ENCODE measurements at places on chromosomes 12 and 14.

DNA sequence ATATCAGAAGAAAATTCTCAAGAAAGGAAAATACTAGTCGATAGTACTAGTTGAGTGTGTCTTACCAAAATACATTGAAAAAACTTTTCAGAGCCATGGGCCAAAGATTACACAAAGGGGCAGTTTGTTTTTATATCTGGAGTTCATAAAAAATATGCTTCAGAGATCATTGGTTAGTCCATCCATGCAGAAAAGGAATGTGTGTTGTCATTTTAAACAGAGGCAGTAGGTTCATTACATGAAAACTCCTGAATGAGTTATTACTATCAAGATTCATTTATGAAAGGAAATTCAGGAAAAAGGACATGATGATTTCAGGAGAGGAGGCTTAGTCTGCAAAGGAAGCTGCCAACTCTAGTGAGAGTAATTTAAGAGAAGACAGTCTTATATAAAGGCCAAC lies 354.8 kb downstream of the AEBP2 start:
- no peak for DNase-seq

- no peak for DNase-seq
Measured at GRCh38 chr14:36214476-36215216, 38.1 kb upstream of the PTCSC3 start.

GRCh38 chr12:39443081-39443928 lies at the start of gene KIF21A:
TSS of gene KIF21A (minus strand) at chr12:39443120. CDS start at chr12:39442970, 150 bp downstream.
- DNase-seq: peak; percentile 78

DNA sequence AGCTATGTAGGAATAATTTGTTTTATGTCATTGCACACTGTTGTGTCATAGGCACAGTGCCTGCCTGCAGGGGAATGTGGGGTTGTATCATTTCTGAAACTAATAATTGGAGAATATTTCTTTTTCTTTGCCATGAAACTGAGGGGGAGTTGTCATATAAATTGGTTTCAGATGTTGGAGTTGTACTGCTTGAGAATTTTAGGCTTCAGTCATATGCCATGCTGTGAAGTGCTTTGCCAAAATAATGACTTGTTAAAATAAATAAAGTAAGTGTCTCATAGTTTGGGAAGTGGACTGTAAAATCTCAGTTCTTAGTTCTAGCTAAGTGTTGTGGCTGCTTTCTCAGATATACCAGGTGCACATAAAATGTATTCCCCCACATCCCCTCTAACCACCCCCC lies 116.8 kb downstream of the DAAM1 start:
- DNase-seq: no peak

DNA sequence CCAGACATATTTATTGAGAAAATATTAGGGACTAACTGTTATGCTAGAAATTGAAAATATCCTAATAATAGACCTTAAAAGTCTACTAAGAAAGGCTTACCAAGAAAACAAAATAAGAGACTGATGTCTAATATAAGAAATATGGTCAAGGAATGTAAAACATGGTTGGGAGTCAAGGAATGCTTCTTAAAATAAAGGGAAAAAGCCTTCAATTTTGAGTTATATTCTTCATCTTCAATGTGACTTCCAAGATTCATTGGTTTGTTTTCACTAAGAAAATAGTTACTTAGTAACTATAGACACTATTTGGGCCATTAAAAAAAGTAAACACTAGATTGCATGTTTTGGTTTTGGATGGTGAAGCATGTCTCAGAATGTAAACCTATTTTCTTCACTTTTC lies 88.1 kb upstream of the ETV6 start:
- DNase-seq: no peak

GRCh38 chr12:25186788-25187402 lies 8.1 kb downstream of the DNAI7 start:
- DNase-seq: no peak

- DNase-seq: no peak
Measured at GRCh38 chr14:77498120-77498979, at the start of gene ISM2. TSS of gene ISM2 (minus strand) at chr14:77498816. CDS start at chr14:77498793, 23 bp downstream.

DNA sequence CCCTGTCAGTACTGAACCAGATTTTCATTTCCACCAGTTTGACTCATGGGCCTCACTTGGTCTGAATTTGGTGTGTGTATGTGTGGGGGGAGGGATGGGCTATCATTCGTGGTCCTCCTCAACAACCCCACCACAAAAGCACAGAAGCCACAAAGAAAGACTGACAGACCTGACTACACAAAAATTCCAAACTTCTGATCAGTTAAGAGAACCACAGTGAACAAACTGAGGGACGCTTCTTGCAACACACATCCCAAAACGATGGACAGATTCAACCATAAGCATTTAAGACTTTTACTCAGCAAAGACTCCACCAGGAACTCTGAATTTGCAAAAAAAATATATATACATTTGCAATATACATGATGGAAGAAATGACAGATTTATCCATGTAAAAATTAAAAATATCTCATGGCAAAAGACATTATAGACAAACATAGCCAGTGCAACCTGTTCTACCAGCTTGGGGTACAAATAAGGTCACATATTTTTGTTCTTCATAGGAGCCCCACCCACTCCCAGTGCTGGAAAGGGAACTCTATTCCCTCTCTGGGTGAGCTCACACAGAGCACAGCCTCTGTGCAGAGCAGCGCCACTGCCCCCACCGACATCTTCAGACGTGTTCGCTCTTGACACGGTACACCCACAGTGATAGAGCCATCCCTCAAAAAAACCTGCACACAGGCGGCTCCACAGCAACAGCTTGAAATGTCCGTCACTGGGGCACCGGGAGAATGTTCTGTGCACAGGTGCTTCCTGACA lies 49.7 kb downstream of the JAG2 start:
- DNase-seq: no peak

- no peak for DNase-seq
Measured at GRCh38 chr14:58865514-58866281, 227.9 kb downstream of the DACT1 start.

DNA sequence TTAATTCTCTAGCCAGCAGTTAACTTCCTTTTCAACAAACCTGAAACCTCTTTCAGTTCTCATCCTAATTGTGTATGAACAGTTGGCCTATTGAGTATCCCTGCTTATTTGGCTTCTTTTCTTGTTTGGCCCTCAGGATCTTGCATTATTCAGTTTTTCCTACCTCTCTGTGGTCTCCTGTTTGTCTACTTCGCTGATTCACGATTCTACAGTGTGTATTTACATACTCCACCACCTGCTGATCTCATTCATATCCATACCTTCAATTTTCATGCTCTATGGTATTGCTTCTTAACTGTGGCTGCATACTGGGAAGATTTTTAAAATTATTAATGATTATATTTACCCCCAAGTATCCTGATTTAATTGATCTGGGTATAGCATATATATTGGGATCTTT lies 56.4 kb downstream of the RASSF9 start:
- no peak for DNase-seq

DNA sequence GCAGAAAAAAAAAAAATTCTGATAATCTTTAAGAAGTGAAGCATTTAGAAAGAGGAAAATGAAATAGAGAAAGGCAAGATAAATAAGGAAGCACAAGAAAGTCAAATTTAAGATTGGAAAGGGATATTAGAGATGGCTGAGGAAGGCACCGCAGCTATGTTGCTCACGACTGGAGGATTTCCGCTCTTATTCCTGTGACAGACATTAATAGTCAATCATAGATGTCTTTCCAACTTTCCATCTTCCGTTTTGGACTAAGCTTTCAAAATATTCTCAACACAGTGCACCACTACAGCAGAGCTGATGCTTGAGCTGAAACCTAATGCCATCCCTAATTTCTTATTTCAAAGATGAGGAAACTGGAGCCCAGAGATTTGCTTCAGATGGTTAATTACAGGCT lies 290.6 kb downstream of the FOXN3 start:
- no peak for DNase-seq

- DNase-seq: no peak
Measured at GRCh38 chr14:98345161-98345560, 926.8 kb downstream of the BCL11B start.

DNA sequence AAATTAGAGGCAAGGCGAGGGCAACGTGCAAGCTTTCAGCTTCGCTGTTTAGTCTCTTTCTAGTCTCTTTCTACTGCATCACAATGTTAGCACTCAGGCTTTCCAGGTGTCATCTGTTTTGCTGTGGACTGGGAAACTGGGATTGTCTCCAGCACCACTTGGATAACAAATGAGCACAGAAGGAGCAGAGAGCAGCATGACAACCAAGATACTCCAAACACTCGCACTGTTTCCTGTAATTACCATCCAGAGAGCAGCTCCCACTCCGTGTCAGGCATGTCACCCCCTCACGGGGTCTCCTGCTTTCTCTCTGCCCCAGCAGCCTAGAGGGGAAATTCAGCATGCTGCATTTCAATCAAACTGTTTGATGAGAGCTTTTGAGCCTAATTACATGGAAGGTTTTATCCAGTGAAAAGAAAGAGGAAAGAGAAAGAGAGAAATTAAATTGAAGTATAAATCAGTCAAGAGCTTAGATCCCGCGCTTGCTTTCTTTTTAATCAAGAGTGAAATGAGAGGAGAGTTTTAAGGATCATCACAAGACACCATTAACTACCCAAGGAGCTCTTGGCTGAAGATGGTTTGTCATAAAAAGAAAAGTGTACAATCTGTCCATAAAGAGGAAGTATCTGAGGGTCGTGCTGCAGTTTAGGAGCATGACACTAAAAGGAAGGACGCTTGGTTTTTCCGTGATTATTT lies 917.7 kb downstream of the DIO2 start:
- DNase-seq: no peak

DNA sequence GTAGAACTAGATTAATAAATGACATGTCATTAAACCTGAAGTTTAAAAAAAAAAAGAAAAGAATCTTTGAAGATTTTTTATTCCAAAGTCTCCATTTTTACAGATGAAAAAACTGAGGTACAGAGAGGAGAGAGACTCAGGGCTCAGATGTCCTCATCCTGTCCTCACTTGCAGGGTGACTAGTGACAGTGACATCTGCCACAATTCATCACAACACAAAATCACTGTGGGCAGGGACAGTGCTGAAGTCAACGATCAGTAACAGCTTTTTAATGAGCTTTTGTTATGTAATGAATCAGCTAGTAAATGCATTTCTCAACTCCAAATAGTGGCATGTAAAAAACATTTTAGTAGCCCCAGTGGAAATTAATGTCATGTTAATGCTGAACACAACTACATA lies 138.5 kb downstream of the NTF3 start:
- DNase-seq: no peak

DNA sequence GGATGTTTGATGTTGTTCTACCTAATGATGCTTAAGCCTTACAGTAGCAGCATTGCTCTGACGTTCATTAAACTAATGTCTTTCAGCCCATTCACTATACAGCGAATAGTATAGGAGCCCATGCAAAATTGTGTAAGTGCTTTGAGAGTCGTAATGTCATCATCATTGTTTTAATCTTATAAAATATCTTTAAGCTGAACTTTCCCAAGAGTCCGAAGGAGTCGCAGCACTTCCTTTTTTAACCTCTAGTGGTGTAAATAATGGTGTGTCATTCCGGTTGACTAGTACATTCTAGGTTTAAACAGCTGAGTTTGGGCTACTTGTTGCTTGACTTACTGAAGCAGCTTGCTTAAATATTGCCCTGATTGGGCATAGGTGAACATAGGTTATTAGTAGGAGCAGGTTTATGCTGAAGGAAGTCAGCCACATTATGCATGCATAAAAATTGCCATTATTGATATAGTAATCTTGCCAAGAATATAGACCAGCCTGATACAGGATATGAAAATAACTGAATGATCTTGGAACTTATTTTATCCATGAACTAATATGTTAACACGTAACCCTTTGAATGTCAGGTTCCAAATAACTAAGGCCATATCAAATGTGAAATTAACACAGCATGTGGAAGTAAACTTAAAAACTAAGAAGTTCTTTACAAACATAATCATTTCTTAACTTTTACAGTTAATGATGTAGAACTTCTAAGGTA lies 2.6 kb downstream of the WNK1 start:
- DNase-seq: no peak

- no peak for DNase-seq
Measured at GRCh38 chr12:55642267-55642666, 5.6 kb downstream of the OR10P1 start.

- no peak for DNase-seq
Measured at GRCh38 chr12:1457901-1458300, 136.5 kb downstream of the FBXL14 start.

GRCh38 chr12:5592310-5592709 lies 160.4 kb downstream of the NTF3 start:
- DNase-seq: no peak

DNA sequence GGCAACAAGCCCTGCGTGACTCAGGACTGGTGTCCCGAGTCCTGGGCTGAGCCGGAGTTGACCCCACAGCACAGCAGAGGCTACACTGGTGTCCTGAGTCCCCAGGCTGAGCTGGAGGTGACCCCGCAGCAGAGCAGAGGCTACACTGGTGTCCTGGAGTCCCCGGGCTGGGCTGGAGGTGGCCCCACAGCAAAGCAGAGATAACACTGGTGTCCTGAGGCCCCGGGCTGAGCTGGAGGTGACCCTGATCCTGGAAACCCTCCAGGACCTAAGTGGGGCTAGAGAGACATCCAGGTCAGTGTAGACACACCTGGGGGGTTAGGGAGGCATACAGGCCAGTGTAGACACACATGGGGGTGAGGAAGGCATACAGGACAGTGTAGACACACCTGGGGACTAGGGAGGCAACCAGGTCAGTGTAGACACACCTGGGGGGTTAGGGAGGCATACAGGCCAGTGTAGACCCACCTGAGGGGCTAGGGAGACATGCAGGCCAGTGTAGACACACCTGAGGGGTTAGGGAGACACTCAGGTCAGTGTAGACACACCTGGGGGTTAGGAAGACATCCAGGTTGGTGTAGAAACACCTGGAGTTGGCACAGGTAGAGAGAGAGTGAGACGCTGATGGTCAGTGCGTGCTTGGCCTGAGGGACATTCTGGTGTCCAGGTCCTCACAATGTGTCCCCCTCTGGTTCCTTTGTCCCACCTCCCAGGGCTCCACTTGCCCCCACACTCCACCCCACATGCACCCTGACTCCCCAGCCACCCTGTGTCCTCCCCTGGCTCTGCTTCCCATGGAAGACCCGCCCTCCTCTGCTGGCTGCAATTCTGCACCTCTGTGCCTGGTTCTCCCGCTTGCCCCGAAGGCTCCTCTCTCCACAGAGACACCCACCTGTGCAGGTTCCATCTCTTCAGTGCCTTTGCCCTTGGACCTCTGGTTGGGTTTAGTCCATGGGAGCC lies 321.6 kb upstream of the SFSWAP start:
- no peak for DNase-seq

DNA sequence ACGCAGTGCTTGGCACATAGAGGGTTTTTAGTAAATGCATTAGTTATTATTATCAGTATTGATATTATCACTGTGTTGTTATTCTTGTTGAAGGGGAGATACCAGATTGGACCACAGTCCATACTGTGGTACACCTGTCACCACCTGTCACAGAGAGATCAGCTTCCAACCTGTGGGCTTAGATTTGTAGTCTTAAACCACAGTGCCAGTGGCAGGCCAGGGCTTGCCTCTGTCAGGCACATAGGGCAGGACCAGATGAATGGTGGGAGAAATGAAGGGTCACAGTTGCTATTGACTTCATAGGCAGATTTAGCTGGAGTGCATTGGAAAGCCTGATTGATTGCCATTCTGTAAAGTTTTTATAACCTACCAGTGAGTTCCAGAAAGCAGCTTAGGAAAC lies 35.1 kb downstream of the ARL1 start:
- DNase-seq: no peak

GRCh38 chr14:78022059-78022458 lies 148.1 kb upstream of the NRXN3 start:
- no peak for DNase-seq

Measured in left renal cortex interstitium (tissue), 4 donors.